ENCODE measurements at places on chromosomes 16 and 17.

GRCh38 chr17:18910881-18911280 is 41.1 kb upstream of the SLC5A10 start:
- no peak for DNase-seq

DNA sequence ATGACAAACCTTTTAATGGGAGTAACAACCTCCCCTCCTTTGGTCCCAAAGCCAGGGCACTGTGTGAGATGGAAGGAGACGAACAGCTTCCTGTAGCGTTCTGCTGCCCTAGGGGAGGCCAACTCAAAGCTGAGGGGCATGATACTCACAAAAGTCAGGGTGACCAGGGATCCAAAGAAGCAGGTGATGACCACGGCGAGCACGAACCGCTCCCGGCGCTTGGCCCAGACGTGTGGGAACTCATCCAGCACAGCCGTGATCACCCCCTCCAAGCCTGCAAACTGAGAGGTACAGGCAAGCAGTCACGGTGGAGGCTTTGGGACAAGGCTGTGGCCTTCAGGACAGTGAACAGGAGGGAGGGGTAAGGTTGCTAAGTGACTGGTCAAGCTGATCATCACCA is 25.1 kb downstream of the SLC6A4 start:
- no peak for DNase-seq

DNA sequence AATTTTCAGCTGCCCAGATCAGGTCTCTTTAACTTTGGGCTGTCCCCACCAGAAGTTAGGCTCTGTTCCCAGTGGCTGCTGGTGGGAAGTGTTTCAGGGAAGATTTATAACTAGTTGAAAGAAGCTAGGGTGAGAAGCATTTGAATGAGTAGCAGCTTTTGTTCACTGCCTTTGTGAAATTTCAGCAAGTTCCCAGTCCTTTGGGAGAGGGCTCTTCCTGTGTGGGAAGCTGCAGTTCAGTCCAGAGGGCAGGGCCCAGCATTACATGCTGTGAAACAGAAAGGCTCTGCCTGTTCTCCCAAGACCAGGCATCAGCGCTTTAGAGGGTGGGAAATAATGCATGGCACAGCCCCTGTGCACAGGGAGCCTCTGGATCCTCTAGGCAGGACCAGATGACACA is 17.8 kb downstream of the PROCA1 start:
- no peak for DNase-seq

DNA sequence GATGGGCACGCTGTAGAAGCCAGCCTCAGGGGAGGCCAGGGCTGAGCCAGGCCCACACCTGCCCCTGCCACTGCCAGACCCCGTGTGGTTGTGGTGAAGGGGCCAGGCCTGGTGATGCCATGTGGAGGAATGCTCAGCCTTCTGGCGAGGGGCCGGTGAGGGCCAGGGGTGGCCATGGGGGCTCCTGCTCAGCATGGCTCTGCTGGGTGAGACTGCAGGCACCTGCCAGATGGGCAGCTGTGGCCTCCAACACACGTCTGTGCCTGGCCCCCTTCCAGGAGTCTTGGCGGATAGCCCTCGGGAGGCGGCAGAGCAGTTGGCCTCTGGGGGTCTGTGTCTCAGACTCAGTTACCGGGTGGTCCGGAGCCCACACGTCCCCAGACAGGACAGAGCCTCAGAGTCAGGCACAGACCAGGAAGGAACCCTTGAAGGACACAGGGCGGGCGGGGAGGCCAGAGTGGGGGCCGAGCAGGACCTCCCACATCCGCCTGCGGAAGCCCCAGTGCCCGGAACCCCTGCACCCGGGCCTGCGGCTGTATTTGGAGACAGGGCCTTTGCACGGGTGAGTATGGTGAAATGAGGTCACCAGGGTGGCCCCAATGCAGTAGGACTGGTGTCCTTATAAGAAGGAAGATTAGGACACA is 22.5 kb upstream of the CHMP6 start:
- no peak for DNase-seq

- DNase-seq: no peak
Measured at GRCh38 chr16:56279132-56279531, 87.8 kb downstream of the GNAO1 start.

- no peak for DNase-seq
Measured at GRCh38 chr16:3889059-3889458, 8.5 kb upstream of the CREBBP start.

DNA sequence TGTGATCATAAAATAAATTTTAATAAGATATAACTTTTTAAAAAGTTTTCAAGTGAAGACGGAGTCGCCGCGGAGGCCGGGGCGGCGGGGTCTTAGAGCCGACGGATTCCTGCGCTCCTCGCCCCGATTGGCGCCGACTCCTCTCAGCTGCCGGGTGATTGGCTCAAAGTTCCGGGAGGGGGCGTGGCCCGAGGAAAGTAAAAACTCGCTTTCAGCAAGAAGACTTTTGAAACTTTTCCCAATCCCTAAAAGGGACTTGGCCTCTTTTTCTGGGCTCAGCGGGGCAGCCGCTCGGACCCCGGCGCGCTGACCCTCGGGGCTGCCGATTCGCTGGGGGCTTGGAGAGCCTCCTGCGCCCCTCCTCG is at the start of gene FOXC2:
Gene FOXC2, plus strand, starts transcription at position 229 of the 365 bp plus-strand sequence. CDS start 507 bp downstream, outside the sequence.
- DNase-seq: no peak

- no peak for DNase-seq
Measured at GRCh38 chr16:57167953-57168352, 17.9 kb downstream of the PSME3IP1 start.

DNA sequence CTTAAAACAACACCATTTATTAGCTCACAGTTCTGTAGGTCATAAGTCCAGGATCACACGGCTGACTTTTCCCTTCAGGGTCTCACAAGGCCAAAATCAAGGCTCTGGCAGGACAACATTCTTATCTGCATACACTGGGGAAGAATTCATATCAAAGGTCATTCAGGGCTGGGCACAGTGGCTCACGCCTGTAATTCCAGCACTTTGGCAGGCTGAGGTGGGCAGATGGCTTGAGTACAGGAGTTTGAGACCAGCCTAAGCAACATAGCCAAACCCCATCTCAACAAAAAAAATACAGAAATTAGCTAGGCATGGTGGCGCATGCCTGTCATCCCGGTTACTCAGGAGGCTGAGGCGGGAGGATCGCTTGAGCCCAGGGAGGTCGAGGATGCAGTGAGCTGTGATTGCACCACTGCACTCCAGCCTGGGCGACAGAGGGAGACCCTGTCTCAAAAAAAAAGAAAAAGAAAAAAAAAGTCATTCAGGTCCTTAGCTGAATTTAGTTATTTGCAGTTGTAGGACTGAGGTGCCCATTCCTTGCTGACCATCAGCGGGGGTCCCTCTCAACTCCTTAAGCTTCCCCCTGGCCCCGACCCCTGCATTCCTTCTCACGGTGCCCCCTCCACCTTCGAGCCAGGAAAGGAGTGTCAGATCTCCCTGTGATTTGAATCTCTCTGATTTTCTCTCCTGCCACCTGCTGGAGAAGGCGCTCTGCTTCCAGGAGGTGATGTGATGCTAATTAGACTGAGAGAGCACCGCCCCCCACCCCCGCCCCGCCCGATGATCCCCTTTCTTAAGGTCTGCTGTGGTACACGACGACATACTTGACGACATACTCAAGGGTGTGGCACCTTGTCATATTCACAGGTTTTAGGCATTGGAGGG is 91.8 kb upstream of the CLEC18A start:
- DNase-seq: no peak

- DNase-seq: no peak
Measured at GRCh38 chr16:84107921-84108320, 8.8 kb downstream of the MBTPS1 start.

Data from activated CD4-positive, CD25-positive, alpha-beta regulatory T cell treated with anti-CD3 and anti-CD28 coated beads, Interleukin-2, amount 50 U/mL, for 16 hours (primary cell).